ENCODE measurements at places on chromosomes 13 and 19.

GRCh38 chr13:57558051-57558467 lies 73.5 kb upstream of the PCDH17 start:
- no peak for DNase-seq

DNA sequence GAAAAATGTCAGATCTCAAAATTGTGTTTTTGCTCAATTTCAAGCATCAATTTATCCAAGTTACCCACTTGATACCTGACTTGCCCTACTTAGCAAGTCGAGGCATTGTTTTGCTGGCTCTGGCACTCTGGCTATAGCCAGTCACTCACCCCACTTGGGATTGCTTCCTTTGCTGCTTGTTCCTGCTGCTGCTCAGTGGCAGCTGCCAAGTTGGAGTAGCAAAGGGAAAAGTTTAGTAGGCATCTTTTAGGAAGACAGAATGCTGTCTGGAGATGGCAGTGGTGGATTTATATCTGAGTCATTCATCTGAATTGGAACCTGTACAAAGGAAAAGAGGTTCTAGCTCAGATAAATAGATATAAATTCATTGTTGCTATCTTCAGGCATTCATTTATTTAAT lies 41.2 kb downstream of the PCCA start:
- no peak for DNase-seq

DNA sequence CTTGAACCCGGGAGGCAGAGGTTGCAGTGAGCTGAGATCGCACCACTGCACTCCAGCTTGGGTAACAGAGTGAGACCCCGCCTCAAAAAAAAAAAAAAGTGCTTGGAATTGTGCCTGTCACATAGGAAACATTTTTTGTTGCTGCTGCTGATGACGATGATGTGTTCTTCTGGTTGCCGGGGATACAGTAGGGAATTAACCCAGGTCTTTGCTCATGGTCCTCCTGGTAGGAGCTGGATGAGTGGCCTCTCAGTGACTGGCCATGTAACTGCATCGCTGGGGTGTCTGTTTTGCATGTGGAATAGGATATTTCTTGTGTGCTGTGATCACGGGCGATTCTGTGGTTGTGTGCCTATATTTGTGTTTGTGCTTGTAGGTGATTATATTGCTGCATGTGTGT lies 4.7 kb upstream of the CNFN start:
- no peak for DNase-seq

- no peak for DNase-seq
Measured at GRCh38 chr19:53101518-53101917, 1.7 kb downstream of the ZNF160 start.

GRCh38 chr19:15154002-15154612 lies 46.7 kb downstream of the NOTCH3 start:
- DNase-seq = no peak

DNA sequence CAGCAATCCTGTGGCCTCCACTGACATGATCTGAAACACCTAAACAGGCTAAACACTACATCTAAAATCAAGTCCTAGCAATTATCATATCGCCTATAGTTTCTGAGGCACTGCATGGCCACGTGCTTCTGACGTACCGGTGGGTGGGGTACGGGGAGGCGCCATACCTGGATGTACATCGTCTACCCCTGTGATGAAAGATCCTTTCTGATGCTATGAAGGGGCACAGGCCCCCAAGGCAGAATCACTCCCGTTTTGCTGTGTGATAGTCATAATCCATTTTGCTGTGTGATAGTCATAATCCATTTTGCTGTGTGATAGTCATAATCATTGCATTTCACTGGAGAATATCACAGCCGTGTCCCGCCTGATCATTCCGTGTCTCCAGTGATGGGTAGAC lies 118.7 kb upstream of the SOX1 start:
- DNase-seq = no peak

DNA sequence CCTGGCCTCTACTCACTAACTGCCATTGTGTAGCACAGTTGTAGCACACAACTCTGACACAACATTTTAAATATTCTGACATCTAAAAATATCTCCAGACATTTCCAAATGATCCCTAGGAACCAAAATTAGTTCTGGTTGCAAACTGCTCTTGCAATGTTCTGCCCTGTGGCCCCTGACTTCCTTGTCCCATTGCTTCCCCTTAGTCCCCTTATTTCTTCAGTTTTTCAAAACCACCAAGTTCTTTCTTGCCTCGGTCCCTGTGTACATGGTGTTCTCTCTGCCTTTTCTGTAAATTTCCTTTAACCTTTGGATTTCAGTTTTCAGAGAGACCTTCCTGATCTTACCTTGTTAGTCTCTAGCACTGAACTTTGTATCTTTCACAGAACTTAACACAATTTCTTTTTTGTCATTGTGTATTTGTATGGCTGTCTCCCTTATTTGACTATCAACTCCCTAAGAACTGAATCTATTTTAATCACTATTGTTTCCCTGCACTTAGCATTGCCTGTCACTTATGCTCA lies 87.6 kb upstream of the MLNR start:
- DNase-seq = no peak

DNA sequence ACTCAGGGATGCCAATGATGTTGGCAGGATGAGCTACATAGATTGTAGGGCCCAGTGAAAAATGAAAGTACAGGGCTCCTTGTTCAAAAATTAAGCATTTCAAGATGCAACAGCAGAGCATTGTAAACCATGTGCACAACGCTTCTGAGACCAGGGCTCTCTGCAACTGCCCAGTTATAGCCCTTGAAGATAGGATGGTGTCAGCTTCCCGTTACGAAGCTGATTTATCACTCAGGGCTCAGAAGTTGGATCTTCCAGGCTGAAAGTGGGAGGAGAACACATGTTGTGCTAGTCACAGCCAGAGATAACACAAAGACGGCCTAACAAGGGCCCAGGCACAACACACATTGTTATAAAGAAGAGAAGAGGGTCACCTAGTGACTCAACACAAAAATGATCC lies 466.7 kb downstream of the TUBA3C start:
- DNase-seq = no peak

GRCh38 chr13:81395368-81395767 lies 1054.4 kb upstream of the SPRY2 start:
- no peak for DNase-seq

DNA sequence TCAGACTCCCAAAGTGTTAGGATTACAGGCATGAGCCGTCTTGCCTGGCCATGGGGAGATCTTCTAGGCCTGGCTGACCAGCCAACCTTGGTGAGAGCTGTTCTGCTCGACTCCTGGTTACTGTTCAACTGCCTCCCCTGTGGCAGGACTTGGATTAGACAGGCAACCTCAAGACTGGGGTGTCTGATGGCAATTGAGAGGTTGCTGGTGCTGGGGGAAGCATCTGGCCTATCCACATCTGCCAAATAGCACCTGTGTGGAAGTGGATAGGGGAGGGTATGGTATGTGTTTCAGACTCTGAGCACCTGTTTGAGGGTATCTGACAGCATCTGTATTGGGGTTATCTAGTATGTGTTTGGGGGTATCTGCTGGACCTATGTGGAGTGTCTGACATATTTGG lies 44.7 kb downstream of the ARHGEF18 start:
- DNase-seq = no peak

- DNase-seq = no peak
Measured at GRCh38 chr13:26050568-26051230, 1.1 kb downstream of the SHISA2 start.

GRCh38 chr13:35548790-35549189 lies 72.3 kb upstream of the MAB21L1 start:
- no peak for DNase-seq

- no peak for DNase-seq
Measured at GRCh38 chr13:110403315-110403714, 96.2 kb downstream of the COL4A2 start.

- no peak for DNase-seq
Measured at GRCh38 chr13:110057052-110057451, 249.9 kb downstream of the COL4A1 start.

GRCh38 chr13:92574499-92574898 lies 652.1 kb upstream of the GPC6 start:
- no peak for DNase-seq

DNA sequence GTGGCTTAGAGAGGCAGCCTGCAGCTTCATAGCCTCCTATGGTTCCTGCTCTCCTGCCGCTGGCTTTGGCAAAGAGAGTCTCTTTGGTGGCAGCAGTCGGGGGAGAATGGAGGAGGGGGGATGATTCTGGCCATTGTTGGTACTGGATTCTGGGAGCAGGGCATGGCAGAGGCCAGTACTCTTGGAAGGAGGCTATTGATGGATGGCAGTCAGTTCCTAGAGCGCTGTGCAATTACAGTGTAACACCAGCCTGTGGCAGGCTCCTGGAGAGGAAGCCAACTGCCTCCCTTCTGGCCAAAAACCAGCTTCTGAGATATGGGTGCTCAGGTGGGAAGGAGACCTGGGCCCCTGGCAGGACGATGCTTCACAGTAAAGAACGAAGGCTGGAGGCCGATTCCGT lies 47.9 kb upstream of the TMTC4 start:
- DNase-seq = no peak

DNA sequence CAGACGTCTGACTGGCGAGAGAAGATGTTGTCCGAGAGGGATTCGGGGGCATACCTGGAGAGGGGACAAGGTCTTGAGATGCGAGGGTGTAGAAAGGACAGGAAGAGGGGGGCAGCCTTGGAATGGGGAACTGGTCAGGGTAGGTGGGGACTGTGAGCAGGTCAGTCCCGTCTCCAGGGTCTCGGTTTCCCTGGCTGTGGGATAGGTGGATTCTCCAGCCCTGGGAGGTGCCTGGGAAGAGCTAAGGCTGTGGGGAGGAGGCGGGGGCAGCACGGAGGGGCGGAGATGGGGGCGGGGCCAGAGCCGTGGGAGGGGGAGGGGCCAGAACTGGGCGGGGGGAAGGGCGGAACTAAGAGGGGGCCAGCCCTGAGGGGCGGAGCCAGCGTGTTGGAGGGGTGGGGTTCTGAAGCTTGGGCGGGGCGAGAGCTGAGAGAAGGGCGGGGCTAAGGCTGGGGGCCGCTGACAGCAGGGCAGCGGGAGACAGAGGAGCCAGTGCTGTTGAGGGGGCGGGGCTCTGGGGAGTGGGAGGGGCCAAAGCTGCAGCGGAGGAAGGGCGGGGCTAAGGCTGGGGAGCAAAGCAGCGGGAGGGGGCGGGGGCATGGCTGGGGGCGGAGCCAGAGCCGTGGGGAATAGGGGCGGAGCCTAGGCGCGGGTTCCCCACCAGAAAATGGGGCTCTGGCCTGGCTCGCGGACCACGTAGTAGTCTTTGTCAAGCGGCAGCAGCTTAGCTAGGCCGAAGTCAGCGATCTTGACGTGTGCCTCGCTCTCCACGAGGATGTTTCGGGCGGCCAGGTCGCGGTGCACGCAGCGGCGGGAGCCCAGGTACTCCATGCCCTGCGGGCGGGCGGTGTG lies 9.5 kb upstream of the INSL3 start:
- DNase-seq = no peak

- DNase-seq = no peak
Measured at GRCh38 chr13:108346376-108346775, 76.9 kb downstream of the TNFSF13B start.

- DNase-seq = no peak
Measured at GRCh38 chr13:47521890-47522487, 479.1 kb downstream of the SUCLA2 start.

- DNase-seq = no peak
Measured at GRCh38 chr19:45448887-45449299, 18.9 kb upstream of the FOSB start.

GRCh38 chr19:54029930-54030490 lies 33.7 kb downstream of the VSTM1 start:
- DNase-seq = no peak

GRCh38 chr13:26025771-26026170 lies 26.0 kb downstream of the SHISA2 start:
- no peak for DNase-seq

DNA sequence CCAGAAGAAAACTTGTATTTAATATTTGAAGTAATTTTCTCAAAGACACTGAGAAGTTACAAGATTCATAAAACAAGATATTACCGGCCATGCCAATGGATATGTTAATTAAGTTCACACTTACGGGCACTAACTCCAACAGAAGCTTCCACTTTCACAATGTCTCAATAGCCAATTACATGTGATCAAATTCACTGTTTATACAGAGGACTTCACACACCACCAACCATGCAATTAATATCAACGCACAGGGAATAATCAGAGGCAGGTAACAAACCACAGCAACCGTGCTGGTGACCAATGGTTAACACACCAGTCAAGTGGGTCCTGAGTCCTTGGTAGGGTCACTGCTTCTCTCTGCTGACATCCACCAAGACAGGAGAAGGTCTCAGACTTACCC lies 5.9 kb upstream of the ACOD1 start:
- no peak for DNase-seq

- peak; percentile 27 for DNase-seq
Measured at GRCh38 chr19:55647732-55648584, at the start of gene CCDC106. CCDC106 (plus strand) TSS chr19:55648212; CDS start chr19:55649047, 835 bp downstream.

DNA sequence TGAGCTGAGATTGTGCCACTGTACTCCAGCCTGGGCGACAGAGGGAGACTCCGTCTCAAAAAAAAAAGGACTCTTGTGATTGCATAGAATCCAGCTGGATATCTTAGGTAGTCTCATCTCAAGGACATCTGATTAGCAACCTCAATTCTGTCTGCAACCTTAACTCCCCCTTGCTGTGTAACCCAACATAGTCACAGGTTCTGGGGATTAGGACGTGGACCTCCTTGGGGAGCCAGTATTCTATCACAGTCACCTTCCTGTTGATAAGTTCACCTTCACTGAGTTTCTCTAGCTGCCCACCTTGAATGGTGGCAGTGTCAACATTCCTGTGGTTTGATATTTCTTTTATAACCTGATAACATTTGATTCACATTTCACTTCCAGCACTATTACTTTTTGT lies 27.2 kb downstream of the GPR18 start:
- no peak for DNase-seq

DNA sequence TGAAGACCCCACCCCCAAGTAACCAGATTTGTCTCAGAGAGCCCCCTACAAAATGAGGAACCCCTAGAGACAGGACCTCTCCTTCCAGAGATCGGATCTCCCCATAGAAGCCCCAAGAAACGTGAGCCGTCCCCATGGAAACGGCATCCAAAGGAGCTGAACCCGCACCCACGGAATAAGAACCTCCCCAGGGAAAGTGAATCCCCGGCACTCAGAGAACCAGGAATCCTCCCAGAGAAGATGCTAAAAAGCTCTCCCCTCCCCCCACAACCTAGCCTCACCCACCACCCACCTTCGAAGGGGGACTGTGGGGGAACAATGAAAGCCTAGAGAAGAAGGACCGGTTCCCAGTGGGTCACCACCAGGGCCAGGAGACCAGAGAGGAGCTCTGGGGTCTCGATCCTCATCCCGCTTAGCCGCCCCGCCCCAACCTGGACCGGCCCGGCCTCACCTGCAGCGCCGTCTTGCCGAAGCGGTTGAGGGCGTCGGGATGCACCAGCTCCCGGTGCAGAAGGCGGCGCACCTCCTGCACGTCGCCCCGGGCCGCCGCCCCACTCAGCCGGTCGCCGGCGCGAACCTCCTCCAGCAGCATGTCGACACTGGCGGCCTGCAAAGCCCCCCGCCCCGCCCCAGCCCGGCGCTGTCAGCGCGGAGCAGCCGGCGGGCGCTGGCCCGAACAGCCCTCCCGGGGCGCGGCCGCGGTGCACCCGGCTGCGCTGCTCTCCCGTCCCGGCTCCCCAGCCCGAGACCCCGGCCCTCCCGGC lies 535 bp downstream of the CDKN2D start:
- no peak for DNase-seq

- DNase-seq = no peak
Measured at GRCh38 chr13:48113756-48114130, 18.8 kb upstream of the MED4 start.

GRCh38 chr19:48714759-48715675 lies 4.5 kb downstream of the MAMSTR start:
- no peak for DNase-seq

- no peak for DNase-seq
Measured at GRCh38 chr19:944663-945241, 18.9 kb downstream of the ARID3A start.

Data from NCI-H2081 treated with DMSO at 0.1 percent for 48 hours (cell line).